T-helper 17 cell (primary cell): ENCODE measurements at places on chromosomes 12 and 14.

GRCh38 chr14:61329478-61330051, 8.2 kb downstream of the PRKCH start:
- no peak for DNase-seq

DNA sequence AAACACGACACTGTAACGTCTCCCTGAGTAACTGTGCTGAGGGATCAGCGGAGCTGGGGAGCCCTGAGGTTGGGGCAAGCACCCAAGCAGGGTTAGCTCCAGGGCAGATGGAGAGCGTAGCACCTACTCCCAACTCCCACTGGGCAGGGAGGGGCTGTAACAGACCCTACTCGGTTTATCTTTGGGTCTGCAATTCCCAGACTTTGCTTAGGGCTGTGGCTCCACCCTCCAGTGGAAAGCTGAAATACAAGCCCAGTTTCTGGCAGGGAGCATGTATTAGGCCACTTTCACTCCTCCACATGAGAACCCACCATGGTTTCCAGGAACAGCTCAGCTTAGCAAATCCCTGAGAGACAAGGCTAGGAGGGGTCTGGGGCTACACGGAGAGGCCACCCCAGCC, 17.3 kb upstream of the TC2N start:
- no peak for DNase-seq

GRCh38 chr12:115411121-115411520, 727.1 kb upstream of the TBX3 start:
- no peak for DNase-seq

DNA sequence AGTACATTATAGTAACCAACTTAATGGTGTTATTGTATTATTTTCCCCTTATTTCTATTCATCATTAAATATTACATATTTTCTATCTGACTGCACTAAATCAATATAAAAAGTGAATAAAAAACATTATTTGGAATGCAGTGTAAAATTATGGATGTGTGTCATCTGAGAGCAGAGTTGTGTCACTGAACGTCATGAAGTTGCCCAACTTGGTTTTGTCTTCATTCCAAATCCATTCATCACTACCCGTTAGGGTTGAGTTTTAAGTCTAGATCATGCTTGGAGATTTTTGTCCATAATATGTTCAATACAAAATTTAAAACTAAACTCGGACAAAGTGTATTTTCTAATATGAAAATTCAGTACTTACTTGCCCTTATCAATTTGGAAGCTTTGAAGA, 16.1 kb downstream of the KLRF1 start:
- DNase-seq, result no peak

DNA sequence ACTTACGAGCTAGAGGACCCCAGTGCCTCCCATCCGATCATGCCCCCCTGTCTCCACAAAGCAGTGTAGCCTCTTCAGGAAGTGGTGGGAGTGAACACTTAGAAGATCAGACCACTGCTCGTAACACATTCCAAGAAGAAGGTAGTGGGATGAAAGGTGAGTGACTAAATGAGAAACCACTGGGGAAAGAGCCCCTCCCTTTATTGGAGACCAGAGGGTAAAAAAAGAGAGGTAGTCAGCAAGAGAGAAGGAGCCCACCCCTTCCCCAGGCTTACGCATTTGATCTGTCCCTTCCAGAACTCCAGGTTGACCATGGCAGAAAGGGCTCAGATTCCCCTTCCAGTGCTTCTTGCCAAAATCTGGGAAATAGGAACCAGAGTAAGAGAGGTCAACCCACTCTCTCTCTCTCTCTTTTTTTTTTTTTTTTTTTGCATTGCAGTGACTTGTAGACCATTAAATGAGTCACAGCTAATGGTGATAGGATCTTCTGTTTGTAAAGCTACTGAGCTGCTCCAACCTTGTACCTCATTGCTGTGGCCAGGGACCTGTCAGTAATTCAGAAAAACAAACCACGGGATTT, 165.4 kb downstream of the GCH1 start:
- DNase-seq, result no peak

- no peak for DNase-seq
Observed at GRCh38 chr12:14810953-14811483, 3.0 kb downstream of the SMCO3 start.

DNA sequence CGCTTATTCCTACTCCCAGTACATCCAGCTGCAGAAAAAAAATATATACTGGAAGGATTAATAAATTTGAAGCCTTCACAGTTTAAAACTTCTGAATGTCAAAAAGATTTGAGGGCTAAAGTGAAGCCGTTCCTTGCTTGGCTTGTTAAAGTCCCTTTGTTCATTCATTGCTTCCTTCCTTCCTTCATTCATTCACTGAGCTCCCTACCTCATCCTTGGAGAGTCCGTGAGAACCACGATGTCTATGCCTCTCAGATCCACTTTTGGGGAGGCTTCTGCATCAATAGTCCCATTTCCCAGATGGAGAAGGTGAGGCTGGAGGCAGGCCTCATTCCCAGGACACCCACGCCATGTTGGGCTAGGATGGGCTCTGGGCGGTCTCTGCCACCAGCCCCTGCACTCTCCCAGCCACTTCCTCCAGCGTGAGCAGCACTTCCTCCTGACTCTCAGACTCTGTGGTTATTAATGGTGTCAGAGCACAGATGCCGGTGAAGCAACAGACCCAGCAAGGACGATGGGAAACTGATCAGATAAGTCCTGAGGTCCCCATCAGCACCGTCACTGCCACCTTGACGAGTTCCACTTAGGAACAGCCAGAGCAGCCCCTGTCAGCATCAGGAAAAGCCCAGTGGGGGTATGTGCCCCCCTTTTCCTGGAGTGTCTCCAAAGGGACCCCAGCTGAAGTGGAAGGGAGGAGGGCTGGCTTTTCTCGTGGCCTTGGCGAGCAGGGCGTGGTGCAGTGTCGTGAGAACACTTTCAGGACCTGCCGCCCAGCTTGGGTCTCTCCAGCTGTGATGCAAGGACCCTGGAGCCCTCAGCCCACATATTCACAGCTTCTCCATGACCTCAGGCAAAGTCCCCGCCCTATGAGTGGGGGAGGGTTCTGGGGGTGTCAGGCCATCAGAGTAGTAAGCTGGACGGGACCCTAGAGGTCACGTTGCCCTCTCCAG, 21.2 kb downstream of the ASB2 start:
- DNase-seq, result peak; percentile 31

- DNase-seq, result no peak
Observed at GRCh38 chr12:95532851-95533250, 18.4 kb downstream of the USP44 start.

DNA sequence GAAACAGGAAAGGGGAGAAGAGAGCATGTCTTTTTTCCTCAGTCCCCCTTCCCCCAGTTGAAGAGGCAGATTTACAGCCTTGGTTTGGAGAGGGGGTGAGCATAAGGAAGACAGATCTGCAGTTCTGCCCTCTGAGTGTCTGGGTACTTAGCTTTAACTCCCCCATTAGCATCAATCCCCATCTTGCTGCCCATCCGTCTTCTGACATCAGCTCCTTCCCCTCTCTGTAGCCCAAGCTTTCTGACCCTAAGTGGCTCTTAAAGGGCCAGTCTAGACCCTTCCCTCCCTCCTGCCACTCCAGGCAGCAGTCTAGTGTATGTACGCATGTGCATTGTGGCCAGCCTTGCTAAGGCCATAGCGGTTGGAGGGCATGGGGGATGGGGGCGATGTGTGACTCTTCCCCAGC, 7.3 kb downstream of the GPR84 start:
- no peak for DNase-seq

DNA sequence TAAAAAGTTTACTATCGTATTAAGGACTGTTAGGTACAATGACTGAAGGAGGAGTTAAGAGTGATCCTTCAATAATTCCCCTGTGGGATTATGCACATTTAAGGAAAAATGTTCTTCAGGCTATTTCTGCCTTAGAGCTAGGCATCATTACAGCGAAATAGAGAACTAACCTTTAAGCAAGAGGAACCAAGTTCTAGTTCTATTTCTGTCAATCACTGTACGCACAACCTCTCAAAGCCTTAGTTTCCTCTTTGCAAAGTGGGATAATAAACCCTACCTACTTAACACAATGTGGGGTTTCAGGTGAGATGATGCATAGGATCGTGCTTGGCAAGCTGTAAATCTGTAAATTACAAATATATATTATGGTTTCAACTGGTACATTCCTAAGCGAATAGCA, 15.4 kb downstream of the NTF3 start:
- no peak for DNase-seq

- peak; percentile 47 for DNase-seq
Observed at GRCh38 chr12:130872179-130873096, 572 bp downstream of the RAN start.

- no peak for DNase-seq
Observed at GRCh38 chr12:27672051-27672450, 24.2 kb upstream of the REP15 start.

DNA sequence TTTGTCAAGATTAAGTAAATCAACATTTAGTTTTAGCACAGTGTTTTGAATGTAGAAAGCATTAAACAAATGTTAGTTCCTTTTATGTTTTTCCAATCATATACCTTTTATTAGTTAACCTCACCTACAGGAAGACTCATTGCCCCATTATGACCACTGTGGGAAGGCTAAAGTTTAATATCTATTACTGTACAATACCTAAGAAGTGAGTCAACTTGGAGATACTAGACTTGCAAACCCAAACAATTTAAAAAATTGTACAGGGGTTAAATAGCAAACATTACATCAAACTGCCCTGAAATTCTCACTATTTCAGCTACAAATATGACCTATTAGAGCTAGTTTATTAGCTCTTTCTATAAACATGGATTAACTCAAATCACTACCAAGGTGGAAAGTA, 8.6 kb upstream of the G2E3 start:
- no peak for DNase-seq

- DNase-seq, result no peak
Observed at GRCh38 chr14:104749111-104749649, 3.8 kb upstream of the SIVA1 start.

DNA sequence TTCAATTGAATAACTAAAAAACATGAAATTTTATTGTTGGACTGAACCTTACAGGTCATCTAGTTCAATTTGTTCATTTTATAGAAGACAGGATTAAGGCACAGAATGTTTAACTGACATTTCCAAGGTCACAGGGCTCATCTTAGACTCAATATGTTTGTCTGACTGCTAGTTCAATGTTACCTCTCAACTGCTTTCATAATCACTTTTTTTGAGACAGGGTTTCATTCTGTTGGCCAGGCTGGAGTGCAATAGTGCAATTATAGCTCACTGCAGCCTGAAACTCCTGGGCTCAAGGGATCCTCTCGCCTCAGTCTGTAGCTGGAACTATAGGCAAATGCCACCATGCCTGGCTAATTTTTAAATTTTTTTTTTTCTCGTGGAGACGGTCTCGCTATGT, 24.4 kb upstream of the ITGA5 start:
- no peak for DNase-seq

DNA sequence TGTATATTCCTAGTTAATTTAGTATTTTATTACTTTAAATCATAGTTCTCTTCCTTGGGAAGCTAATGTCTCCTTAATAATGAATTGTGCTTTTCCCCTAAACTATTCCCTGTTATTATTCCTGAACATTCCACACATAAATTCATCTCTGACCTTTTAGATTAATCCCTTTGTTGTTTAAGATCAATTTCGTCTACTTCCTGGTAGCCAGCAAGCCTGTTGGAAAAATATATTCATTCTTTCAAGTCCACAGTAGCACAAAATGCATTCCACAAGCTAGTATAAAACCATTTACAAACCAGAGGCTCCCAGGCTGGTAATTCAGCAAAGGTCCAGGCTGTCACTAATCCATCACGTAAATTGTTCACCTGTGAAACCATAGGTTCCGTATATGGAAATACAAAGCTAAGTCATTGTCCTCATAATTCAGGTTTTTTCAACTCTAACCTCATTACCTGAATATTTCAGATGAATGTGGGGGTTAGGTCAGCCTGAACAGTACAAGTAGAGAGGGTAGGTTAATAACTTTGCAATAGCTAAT, 232.7 kb downstream of the SEC23A start:
- no peak for DNase-seq

DNA sequence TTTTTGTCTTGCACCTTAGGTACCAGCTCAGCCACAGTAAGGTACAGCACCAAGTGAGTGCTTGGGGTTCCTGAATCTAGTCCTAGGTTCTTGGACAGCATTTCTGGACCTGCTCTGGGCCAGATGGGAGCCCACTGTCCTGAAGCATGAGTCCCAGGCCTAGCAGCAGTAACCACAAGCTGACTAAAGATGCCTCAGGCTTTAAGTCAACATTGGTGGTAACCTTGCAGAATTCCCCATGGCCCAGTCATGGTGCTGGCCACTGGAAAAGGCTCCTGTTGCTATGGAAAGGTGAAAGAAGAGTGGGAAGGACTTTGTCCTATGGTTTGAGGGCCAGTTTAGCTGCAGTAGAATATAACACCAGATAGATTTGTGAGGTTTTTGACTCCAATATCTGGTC, 86.9 kb upstream of the CLEC14A start:
- DNase-seq, result no peak

DNA sequence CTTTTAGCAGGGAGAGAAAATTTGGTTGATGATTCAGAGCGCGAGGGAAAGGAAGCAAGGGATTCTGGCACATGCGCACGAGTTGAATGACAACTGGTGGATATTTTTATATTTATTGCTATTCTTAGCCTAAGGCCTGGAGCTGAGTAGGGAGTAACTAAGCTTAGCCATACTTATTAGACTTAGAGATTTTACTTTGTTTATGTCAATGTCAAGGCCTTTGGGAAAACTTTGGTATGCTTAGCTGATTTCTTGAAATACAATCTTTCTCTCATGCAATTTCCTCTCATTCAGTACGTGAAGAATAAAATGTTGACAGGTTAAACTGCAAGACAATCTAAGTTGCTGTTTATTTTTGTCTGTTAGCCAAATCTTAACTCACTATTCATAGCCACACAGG, 101.1 kb downstream of the CRADD start:
- DNase-seq, result no peak

- DNase-seq, result peak; percentile 57
Observed at GRCh38 chr14:77094672-77095284, 3.3 kb upstream of the CIPC start.

DNA sequence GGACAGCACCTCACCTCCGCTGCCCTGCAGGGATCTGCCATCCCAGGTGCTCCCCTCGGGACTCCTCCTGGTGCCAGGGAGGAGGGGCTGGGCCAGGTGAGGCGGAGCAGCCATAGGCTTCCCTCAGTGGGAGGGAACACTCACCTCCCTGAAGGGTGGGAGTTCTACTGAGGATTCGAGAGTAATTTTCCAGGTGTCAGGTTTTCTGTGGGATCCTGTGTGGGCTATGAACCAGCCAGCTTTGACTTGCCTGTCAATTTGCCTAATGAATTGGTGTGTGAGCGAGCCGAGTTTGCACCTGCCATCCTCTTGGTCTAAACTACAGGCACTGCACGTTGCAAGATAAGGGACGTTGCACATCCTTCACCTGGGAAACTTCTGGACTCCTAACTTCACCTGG, 50.3 kb downstream of the NOC4L start:
- DNase-seq, result no peak

DNA sequence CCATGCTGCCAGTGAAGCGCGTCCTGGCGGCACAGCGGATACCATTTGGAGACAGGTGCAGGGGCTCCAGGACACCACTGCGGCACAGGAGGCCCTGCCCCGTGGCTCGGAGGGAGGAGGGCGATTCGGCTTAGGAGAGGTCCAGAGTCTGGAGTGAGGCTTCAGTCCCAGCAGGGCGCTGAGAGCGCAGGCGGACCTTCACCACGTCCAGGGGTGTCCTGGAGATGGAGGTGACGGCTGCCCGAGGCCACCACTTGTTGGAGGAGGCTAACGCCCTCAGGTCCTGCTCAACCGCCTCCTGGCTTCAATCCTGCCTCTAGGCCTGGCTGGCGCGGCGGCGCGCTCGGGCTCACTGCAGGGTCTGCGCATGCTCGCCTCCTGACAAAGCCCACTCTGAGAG, 45.7 kb downstream of the EIF2S3B start:
- DNase-seq, result no peak

- no peak for DNase-seq
Observed at GRCh38 chr12:110848314-110848923, 1.6 kb downstream of the CCDC63 start.

GRCh38 chr12:25054783-25055144, 105.9 kb upstream of the BCAT1 start:
- DNase-seq, result no peak
